Activated gamma-delta T cell (primary cell): ENCODE measurements at places on chromosomes 5 and 9.

GRCh38 chr5:111115229-111115628 is 23.1 kb downstream of the WDR36 start:
- DNase-seq: no peak

DNA sequence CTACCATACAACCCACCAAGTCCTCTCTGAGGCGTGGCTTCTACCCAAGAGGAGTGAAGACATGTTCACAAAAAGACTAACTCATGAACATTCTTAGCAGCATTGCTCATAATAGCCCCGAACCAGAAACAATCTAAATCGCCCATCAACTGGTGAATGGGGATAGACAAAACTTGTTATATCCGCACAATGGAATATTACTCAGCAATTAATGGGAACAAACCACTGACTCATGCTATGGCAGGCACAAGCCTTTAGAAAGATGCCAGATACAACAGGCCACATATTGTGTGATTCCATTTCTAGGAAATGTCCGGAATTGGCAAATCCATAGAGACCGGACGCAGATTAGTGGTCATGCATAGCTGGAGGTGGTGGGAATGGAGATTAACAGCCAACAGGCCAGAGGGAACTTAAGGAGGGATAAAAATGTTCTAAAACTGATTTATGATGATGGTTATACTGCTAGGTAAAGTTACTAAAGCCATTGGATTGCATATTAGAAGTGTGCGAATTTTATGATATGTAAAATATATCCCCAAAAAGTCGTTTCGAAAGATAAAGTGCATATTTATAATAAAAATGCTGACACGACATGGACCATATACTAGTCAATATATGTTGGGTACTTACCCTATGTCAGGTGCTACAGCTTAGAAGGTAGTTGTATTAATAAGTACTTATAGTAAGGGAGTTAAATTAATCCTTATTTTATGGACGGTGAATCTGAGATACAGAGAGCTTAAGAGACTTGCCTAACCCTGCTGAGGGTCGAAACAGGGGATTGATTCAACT is 55.4 kb downstream of the LHX2 start:
- no peak for DNase-seq

GRCh38 chr5:155367841-155368240 is 354.3 kb downstream of the KIF4B start:
- no peak for DNase-seq

GRCh38 chr5:125294844-125295243 is 548.4 kb upstream of the ZNF608 start:
- no peak for DNase-seq

- no peak for DNase-seq
Measured at GRCh38 chr5:113153512-113154097, 177.0 kb downstream of the DCP2 start.

GRCh38 chr5:151504006-151504405 is 56.6 kb downstream of the SLC36A1 start:
- no peak for DNase-seq

GRCh38 chr5:138482638-138483037 is 17.4 kb downstream of the EGR1 start:
- DNase-seq: no peak

DNA sequence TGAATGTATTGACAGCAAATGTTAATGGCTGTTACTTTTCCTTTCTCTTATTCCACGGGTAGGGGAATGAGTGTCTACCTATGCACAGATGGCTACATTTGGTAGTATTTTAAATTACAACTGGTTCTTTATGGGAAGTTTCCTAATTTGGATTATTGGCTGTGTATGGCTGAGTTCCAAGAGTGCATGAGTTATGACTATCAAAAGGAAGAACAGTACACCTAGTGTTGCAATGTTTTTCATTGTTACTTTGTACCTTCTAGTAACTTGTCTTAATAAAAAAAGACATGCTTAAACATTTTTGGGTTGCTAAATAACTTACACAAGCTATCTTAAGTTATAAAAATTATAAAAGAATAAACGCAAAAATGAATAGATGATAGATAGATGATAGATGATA is 35.8 kb upstream of the MAMDC2 start:
- DNase-seq: no peak

GRCh38 chr9:35114840-35115628 is 628 bp downstream of the ATOSB start:
- DNase-seq: no peak

DNA sequence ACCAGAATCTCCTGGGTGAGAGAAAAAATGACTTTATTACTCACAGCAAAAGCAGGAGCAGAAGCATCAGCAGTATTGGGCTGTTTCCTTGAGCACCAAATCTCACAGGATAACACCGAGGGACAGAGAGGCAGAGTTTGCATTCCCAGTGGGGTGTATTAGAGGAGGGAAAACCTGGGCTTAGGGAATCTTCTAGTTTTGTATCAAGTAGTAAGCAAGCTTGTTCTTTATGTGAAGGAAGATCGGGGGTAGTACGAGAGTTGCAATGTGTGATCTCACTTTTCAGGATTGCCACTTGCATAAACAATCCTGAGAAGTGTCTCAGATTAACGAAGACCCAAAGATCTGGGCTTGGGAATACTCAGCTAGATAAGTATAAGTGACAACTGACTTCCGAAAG is 1163.0 kb downstream of the TAF11L14 start:
- no peak for DNase-seq

DNA sequence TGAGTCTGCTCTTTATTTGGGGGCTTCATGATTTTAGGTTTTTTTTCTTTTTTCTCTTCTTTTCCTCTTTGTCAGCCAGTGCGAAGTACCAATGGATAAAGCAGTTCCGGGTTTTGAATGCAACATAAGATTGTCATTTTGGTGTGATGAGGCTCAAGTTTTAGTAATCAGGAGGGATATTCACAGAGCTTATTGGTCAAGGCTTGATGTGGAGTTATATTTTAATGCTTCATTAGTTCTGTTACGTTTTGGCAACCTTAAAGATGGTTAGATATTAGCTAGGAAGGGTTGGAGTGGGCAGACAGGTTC is 1.4 kb downstream of the PIK3R1 start:
- DNase-seq: no peak

- no peak for DNase-seq
Measured at GRCh38 chr5:112279082-112279481, 140.0 kb downstream of the EPB41L4A start.

- DNase-seq: peak; percentile 60
Measured at GRCh38 chr9:133147412-133148198, 16.1 kb downstream of the GBGT1 start.

DNA sequence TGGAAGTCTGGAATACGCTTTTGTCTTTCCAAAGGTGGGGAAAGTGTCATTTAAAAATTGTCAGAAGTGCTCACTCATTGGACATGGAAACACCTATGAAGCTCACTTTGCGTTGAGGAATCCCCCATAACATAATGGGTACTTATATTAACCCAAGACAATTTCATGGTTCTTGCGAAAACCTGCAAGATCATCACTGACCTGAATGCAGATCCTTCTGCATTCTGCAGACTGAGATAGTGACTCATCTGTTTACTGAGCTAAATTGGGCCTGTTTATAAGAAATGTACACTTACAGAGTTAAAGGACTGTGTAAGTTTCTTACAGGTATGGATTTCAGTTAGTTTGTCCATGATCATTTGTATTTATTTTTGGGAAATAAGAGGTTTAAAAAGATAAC is 153.0 kb downstream of the HMHB1 start:
- no peak for DNase-seq

GRCh38 chr9:20604562-20604961 is 17.7 kb downstream of the MLLT3 start:
- no peak for DNase-seq

DNA sequence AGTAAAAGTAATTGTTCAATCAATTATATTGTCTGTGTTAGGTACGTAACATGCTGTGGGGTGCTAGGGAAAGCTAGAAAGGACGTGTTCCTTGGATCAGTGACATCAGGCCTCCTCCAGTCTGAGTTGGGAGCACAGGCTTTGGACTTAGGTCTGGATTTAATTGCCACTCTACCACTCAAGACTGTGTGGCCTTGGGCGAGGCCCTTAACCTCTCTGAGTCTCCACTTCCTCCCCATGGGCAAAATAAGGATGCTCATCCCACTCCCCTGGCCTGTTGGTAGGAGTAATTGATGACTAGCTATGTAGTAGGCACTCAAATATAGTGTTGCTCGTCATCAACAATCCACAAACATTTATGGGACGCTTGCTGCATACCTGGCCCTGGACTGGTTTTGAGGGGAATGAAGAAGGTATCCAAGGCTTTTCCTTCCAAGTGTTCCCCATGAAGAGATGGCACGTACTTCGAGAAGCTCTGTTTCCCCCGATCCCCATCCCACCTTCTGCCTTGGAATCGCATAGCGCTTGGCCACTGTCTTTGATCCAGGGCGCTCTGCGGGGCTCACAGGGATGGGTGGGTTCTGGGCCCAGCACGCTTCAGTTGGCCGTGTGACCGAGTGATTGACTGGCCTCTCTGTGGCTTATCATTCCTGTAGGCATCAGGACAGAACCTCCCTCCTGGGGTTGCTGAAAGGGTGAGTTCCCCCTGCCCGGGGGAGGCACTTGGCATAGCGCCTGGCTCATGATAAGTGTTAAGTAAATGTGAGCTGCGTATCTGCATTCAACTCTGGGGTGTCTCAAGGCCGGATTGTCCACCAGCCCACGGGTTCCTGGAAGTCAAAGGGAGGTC is 8.1 kb downstream of the FGF18 start:
- no peak for DNase-seq

DNA sequence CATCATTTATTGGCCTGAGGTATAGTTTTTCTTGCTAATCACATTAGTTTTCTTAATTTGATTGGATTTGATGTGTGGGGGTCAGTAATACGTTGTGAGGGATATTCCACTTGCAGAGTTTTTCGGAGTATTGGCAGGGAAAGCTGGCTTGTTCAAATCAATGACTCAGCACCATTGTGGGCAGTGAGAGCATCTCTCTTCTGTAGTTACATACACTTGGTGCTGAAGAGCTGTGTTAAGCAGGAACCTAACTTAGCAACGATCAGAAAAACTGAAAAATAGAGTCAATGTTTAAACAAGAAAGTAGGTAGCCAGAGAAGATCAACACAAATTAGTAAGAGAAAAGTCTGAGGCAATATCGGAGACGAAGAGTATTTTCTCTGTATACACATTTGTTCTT is 344.6 kb upstream of the EDIL3 start:
- DNase-seq: no peak

- no peak for DNase-seq
Measured at GRCh38 chr9:131402073-131402472, 8.2 kb downstream of the PRRC2B start.

- no peak for DNase-seq
Measured at GRCh38 chr9:11233696-11234095, 620.9 kb upstream of the PTPRD start.

- DNase-seq: no peak
Measured at GRCh38 chr9:123300554-123300953, 32.2 kb upstream of the STRBP start.

- DNase-seq: no peak
Measured at GRCh38 chr5:83085106-83085505, 7.8 kb downstream of the XRCC4 start.

DNA sequence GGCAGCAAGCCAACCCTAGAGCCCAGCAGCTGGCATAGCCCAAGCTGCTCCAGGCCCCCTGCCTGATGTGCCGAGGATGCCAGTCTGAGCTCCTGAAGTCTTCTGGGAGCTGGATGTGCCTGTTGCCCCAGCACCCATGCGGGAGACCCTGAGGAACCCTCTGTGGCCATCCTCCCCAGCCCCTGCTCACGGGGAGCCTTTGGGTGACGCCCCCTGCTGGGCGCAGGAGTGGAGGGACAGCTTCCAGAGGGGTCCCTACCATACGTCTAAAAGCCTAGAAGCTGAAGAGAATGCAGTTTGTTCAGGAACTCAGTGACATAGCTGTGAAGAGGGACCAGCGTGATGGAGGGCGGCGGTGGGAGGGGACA is 33.1 kb upstream of the MVB12B start:
- DNase-seq: no peak

DNA sequence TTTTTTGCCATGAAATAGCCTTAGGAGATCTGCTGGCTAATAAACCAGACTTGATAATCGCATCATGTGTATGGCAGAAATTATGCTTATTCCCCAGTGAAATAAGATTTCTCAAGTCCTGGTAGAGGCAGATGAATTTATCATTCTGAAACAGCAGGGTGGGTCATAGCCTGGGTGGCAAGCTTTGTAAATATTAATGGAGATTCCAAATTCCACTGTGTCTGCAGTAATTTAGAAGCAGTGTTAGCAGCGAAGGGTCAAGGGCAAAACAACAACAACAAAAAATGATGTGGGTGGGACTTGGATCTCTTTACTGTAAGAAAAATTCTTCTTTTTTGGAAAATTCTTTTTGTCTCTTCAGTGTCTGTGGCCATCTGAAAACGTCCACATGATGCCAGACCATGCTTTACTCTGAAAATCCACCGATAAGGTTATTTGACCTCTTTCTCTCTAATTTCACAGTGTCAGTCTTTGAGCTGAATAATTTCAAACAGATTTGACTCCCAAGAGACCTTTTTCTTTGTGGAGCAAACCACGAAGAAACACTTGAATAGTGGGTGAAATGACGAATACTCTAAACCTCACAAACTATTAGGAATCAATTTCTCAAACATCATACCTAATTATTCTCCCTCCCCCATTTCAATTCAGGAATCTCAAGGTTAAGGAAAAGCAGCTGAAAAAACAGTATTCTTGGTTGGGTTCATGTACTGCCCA is 106.0 kb upstream of the RPS23 start:
- DNase-seq: no peak

GRCh38 chr9:99809586-99810319 is 11.9 kb upstream of the NR4A3 start:
- no peak for DNase-seq

DNA sequence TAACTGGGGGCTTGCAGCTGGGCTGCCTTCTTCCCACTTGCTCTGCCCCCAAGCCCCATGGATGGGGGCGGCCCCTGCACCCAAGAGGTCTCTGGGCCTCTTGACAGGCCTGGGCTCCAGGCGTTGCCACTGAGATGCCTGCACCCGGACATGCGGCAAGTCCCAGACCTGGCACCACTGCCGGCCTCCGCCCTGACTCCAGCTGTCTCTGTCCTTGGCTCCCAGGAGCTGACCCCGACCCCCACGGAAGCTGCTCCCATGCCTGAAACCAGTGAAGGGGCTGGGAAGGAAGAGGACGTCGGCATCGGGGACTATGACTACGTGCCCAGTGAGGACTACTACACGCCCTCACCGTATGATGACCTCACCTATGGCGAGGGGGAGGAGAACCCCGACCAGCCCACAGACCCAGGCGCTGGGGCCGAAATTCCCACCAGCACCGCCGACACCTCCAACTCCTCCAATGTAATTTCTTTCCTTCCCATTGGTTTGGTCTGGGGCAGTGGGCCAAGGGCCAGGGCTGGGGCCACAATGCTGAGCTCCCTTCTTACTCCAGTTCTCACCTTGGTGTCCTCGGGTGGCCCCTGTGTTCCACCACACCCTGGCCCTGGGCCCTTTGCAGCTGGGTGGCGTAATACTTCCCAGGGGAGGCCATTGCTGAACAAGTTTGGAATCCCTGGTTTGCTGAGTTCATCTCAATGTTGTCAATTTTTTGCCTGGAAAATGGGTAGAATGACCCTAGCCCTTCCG is 88.6 kb downstream of the COL5A1 start:
- DNase-seq: no peak

- no peak for DNase-seq
Measured at GRCh38 chr5:39891376-39891775, 466.6 kb upstream of the DAB2 start.

GRCh38 chr5:64507264-64507605 is 1.4 kb downstream of the RGS7BP start:
- no peak for DNase-seq

GRCh38 chr5:116766470-116766947 is 191.9 kb upstream of the SEMA6A start:
- DNase-seq: no peak
